ENCODE measurements at places on chromosomes 7 and 10. TPM values are rescaled to one million over a fixed set of nuclear protein-coding genes. Genes with fewer than 3 reads are reported as not detected.

Gene ZNF117
- 10.2 TPM for total RNA-seq

Gene TEX36
- total RNA-seq: not detected

Gene MACROH2A2
- 25.6 TPM for total RNA-seq

Gene PNLIP
- not detected for total RNA-seq

Gene ZNF365
- total RNA-seq: 11.0 TPM

Gene TMEM236
- total RNA-seq: 0.14 TPM

DNA sequence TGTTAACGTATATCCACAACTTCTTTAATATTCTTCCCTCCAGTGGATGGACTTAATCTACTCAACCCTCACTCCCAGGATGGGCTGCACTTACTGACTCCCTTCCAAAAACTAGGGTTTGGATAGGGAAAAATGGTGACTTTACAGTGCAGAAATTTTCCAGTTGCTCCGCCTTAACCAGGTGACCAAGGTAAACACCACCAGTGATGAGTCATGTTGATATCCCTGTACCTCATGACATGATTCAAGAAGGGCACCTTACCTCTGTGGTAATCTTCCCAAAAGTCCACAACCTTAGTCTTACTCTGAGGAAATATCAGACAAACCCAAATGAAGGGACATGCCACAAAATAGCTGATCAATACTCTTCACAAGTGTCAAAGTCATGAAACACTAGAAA is 3.5 kb upstream of the GSTK1 start:
- H3K27me3 ChIP-seq: no peaks in the 10 kb centered on the region
- no peaks in the 10 kb centered on the region for H3K4me1 ChIP-seq
- no peak for DNase-seq
- H3K4me3 ChIP-seq: no peak overlapping the region
- no peak overlapping the region for H3K27ac ChIP-seq

DNA sequence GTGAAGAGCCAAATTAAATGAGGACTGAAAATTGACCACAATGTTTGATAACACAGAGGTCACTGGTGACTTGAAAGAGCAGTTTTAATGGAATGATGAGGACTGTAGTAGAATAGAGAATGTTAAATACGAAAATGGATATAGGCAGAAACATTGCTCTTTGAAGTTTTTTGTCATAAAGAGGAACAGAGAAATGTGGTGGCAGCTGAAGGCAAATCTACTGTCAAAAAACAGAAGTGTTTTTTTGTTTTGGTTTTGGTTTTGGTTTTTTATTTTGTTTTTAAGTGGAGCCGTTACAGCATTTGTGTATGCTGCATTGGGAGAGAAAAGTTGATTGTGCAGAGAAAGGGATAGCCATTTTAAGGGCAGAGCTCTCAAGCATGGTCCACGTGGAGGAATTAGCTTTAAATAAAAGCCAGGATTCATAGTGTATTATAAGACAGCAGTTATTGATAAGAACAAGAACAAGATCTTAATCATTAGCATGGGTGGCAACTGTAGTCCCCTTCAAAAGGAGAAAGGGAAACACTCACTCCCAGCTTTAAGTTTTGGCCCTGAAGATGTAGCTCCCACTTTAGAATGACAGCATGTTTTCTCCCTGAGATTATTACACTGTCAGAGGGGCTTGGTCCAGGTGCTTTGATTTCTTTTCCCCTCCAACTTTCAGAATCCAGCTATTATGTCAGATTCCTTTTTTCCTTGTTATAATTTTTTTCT is 156.7 kb upstream of the BET1 start:
- no peak overlapping the region for H3K4me3 ChIP-seq
- H3K27ac ChIP-seq: no peak overlapping the region
- no peaks in the 10 kb centered on the region for H3K36me3 ChIP-seq
- no peak for DNase-seq

DNA sequence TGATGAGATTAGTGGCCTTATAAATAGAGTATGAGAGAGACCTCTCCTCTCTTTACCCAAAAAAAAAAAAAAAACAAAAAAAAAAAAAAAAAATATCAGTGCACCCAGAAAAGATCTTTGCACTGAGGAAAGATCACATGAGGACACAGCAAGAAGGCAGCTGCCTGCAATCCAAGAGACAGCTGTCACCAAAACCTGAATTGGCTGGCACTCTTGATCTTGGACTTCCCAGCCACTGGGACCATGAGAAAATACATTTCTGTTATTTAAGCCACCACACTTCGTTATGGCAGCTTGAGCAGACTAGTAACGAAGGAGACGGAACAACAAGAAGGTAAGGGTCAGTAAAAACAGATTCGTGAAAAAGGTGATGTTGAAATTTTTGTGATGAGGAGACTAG is 47.0 kb downstream of the TMEM106B start:
- H3K27me3 ChIP-seq: no peaks in the 10 kb centered on the region
- H3K27ac ChIP-seq: no peak overlapping the region
- H3K4me3 ChIP-seq: no peak overlapping the region
- no peaks in the 10 kb centered on the region for H3K36me3 ChIP-seq
- no peaks in the 10 kb centered on the region for H3K4me1 ChIP-seq

GRCh38 chr7:47954231-47954911 is 6.1 kb upstream of the PKD1L1 start:
- H3K4me3 ChIP-seq: peak overlapping the region; percentile 7
- H3K27me3 ChIP-seq: no peaks in the 10 kb centered on the region
- peak overlapping the region; percentile 82 for H3K27ac ChIP-seq

GRCh38 chr10:51522858-51523257 is 176.5 kb downstream of the CSTF2T start:
- no peaks in the 10 kb centered on the region for H3K27me3 ChIP-seq
- DNase-seq: no peak
- no peaks in the 10 kb centered on the region for H3K36me3 ChIP-seq

- no peak overlapping the region for H3K27ac ChIP-seq
- H3K36me3 ChIP-seq: no peaks in the 10 kb centered on the region
- no peaks in the 10 kb centered on the region for H3K27me3 ChIP-seq
- no peak overlapping the region for H3K4me3 ChIP-seq
- DNase-seq: peak; percentile 38
- H3K4me1 ChIP-seq: peaks cover 3% of the 10 kb centered on the region
Measured at GRCh38 chr7:129163875-129164544, 19.5 kb downstream of the TSPAN33 start.

- no peaks in the 10 kb centered on the region for H3K36me3 ChIP-seq
- peaks cover 17% of the 10 kb centered on the region for H3K4me1 ChIP-seq
- no peak for DNase-seq
- no peaks in the 10 kb centered on the region for H3K27me3 ChIP-seq
- H3K4me3 ChIP-seq: no peak overlapping the region
Measured at GRCh38 chr7:69817841-69818635, 219.8 kb downstream of the AUTS2 start.

GRCh38 chr10:71564194-71564820 is 155.3 kb downstream of the C10orf105 start:
- no peak for DNase-seq
- no peaks in the 10 kb centered on the region for H3K4me1 ChIP-seq
- no peaks in the 10 kb centered on the region for H3K36me3 ChIP-seq
- H3K4me3 ChIP-seq: no peak overlapping the region
- H3K27me3 ChIP-seq: peaks cover 26% of the 10 kb centered on the region

- no peaks in the 10 kb centered on the region for H3K27me3 ChIP-seq
- no peak for DNase-seq
- no peak overlapping the region for H3K4me3 ChIP-seq
- peaks cover 11% of the 10 kb centered on the region for H3K4me1 ChIP-seq
- no peaks in the 10 kb centered on the region for H3K36me3 ChIP-seq
- peak overlapping the region; percentile 51 for H3K27ac ChIP-seq
Measured at GRCh38 chr7:102064361-102065025, 222.2 kb upstream of the SH2B2 start.

DNA sequence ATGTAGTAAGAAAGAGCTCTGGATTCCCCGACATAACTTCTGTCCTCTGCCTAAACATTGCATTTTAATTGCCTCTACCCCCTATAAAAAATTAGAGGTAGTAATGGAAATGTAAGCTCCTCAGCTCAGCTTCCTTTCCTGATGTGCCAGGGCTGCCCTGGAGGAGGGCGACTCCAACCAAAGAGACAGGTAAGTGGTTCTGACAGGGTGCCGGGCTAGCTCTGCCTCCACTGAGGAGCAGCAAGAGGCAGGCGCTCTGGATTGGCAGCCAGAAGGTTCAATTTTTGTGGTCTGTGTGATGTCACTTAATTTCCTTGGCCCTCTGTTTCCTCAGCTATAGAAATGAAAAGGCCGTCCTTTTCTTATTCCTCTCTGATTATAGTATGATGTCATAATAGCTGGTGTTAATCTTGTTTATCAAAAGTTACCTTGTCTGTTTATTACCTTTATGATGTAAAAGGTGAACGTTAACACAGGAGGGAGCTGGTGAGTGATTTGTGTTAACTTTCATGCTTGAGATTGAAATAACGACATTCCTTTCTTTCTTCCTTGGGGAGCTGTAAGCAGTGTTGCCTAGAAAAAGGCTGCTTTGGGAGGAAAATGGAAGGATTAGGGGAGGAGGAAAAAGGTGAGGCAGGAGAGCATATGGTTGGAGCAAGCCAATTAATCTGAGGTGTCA is 51.8 kb downstream of the ANLN start:
- H3K4me1 ChIP-seq: no peaks in the 10 kb centered on the region
- no peak overlapping the region for H3K4me3 ChIP-seq
- H3K27me3 ChIP-seq: no peaks in the 10 kb centered on the region
- DNase-seq: no peak
- H3K27ac ChIP-seq: no peak overlapping the region

GRCh38 chr10:86165666-86166065 is 200.9 kb downstream of the GRID1 start:
- H3K4me1 ChIP-seq: no peaks in the 10 kb centered on the region
- no peak overlapping the region for H3K27ac ChIP-seq
- no peak for DNase-seq
- H3K36me3 ChIP-seq: no peaks in the 10 kb centered on the region

DNA sequence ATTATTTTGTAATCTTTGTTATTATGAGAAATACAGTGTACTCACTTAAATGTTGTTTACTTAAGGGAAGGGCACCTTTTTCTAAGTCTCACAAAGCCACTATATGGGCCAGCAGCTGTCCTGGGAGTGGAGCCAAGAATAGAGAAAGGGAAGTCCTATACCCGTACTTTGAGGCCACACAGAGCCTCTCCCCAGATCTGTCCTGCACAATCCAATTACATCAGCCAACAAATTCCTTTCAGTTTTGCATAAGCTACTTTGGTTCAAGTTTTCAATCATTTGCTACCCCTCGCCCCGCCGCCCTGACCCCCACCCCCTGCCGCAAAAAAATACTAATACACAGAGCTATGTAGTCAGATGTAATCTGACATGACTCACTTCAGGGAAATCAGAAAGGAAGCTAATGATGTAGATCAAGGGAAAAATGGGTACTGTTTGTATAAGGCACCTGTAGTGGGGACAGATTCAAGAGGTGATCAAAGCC is 297.4 kb upstream of the NEBL start:
- H3K27me3 ChIP-seq: no peaks in the 10 kb centered on the region
- H3K36me3 ChIP-seq: no peaks in the 10 kb centered on the region
- no peak for DNase-seq
- no peak overlapping the region for H3K27ac ChIP-seq
- H3K4me1 ChIP-seq: no peaks in the 10 kb centered on the region

DNA sequence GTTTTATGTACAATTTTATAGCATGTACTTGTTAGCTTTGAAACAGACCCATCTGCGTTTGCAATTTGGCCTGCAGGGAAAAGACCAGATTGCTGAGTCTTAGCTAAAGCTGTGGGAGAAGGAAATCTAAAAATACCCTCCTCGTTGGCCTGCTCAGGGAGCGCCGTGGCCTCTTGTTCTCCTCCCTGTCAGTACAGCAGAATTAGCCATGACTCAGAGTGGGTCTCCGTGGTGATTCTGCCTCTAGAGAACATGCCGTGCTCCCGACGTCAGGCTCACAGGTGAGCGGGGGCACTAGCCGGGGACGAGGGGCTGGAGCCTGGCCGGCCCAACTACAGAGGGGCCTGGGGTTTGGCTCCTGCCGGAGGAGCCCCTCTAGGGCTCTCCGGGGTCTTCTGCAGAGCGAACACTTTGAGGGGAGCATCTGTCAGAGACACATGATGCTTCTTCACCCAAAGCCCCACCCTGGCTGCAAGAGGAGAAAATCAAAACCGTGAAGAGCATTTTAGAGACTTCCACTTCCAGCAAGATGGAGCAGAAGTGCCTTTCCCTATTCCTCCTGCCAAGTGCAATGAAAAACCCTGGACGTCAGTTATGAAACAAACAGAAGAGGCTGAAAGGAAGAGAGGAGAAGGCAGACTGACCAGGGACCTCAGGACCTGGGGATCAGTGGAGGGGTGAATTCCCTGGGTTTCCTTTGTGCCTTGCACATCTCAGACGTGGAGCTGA is 98.9 kb downstream of the LHPP start:
- H3K36me3 ChIP-seq: no peaks in the 10 kb centered on the region
- no peak overlapping the region for H3K27ac ChIP-seq
- no peaks in the 10 kb centered on the region for H3K4me1 ChIP-seq
- H3K4me3 ChIP-seq: no peak overlapping the region

DNA sequence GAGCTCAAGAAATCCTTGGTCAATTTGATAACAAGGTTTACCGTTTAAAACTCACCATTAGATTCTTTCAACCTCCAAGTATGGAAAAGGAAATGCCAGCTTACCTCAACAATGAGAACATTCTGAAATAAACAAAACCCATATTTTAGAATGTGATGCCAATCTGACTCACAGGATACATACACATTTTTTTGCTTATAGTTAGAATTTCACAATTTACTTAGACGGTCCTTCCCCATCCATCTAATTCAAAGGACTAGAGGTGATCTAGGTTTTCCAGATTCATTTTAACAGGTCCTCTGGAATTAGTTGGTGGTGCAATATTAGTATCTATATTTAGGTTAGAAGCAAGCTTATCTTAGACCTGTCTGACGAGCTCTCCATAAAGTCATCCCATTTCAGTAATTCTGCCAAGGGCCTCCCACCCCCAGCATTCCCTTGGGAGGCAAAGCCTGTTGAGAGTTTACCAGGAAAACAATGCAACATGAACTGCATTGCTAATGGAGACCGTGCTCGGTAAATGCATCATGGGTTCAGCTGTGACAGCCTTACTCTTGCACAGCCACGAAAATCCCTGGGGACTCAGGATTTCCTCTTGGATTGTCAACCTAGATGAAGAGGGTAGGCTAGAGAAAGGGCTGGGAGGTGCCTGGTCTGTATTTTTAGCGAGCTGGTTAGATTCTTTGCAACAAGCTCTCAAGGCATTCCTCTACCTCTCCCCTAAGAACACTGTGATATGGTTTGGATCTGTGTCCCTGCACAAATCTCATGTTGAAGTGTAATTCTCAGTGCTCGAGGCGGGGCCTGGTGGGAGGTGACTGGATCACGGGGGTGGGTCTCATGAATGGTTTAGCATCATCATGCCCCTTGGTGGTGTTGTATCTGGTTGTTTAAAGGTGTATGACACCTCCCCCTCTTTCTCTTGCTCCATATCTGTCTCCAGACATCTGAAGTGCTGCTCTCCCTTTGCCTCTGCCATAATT is 93.8 kb downstream of the PRTFDC1 start:
- peaks cover 18% of the 10 kb centered on the region for H3K4me1 ChIP-seq
- no peak overlapping the region for H3K27ac ChIP-seq
- no peaks in the 10 kb centered on the region for H3K27me3 ChIP-seq
- peak; percentile 66 for DNase-seq

DNA sequence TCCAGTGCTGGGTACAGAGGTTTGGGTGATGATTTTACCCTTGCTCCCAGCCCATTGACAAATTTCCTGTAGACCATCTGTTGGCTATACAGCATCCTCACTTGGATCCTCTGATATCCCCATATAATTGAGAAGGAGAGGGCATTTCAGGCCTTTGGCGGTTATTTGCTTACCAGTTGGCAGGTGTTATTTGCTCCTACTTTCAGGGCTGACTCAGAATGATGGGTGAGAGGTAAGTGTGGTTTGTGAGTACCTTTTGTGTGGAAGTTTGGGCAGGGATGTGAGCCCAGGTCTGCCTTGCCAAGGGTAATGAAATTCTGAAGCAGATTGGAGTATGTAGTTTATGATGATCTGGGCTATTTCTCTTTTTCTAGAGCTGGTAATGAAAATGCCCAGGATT is 93.6 kb downstream of the LRMDA start:
- no peaks in the 10 kb centered on the region for H3K36me3 ChIP-seq
- H3K4me1 ChIP-seq: no peaks in the 10 kb centered on the region
- peaks cover 4% of the 10 kb centered on the region for H3K27me3 ChIP-seq
- no peak for DNase-seq
- no peak overlapping the region for H3K4me3 ChIP-seq
